ENCODE measurements at places on chromosomes 1 and 21. TPM values are rescaled to one million over a fixed set of nuclear protein-coding genes. Genes with fewer than 3 reads are reported as not detected.

GRCh38 chr1:118947790-118948189 is 40.4 kb downstream of the TBX15 start:
- peak; percentile 84 for DNase-seq

DNA sequence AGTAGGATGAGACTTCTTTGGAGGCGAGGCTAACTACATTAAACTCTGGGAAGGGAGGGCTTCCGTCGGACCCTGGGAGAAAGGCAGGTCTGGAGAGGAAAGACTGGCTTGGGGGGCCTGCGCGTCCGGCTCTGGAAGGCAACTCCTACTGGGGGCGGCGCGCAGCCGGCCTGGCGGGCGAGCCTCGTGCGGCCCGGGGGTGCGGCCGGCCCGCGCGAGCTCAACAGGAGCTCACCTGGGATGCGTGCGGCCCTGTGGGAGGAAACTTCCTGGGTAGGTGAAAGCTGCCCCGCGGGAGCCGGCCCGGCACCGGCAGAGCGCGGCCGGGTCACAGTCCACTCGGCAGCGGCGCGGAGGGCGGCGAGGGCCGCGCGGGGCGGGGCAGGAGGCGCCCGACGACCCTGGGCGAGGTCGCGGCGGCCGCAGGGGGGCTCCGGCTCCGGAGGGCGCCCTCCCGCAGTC is 449 bp downstream of the EPS15 start:
- no peak for DNase-seq

DNA sequence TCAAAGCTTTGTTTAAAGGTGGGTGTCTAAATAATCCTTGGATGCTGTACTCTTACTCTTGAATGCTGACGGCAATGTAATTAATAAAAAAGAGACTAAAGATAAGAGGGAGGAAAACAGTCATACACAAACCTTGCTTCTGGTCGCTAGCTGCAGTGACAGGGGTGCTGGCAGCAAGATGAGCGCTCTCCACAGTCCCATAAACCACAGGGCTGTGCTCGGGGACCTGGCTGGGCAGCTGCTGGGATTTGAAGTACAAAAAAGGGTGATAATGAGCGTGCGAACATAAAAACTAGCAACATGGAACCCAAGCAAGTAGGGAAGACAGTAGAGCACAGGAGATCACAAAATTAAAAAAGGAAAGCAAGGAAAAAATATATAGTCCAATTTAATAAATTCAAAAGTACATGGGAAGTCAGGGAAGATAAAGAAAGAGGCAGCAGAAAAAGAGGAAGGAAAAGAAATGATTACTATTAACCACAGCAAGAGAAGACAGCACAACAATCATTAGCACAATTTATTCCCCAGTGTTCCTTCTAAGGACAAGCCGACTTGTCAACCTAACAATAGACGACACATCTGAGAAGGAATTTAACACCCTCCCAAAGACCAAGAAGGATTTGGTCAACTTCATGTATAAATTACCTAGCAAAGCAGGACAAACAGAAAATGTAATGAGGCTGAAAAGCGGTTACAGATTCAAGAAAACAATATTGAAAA is 162.9 kb upstream of the HP1BP3 start:
- DNase-seq = no peak

- DNase-seq = no peak
Measured at GRCh38 chr1:218643926-218644325, 298.8 kb downstream of the TGFB2 start.

DNA sequence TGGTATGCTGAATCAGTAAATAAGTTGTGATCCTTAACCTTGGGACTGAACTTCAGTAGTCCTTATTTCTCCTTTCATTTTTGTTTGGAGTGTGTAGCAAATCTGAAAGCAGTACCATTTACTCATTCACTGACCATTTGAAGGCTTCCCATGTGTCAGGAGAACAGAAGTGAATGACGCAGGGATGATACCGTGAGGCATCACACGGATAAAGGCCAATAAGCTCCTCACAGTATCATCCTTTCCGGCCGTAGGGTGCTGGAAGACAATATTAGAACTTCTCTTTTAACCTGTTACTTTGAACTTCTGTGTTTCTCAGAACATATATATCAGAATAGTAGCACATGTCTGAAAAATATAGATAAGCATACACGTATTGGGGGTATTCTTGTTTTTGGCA is 21.3 kb downstream of the BACH1 start:
- DNase-seq = no peak

Gene SPRR2F
- total RNA-seq = not detected

Gene METTL13
- total RNA-seq = 43.9 TPM

GRCh38 chr1:234579967-234580366 is 30.0 kb downstream of the IRF2BP2 start:
- DNase-seq = no peak

DNA sequence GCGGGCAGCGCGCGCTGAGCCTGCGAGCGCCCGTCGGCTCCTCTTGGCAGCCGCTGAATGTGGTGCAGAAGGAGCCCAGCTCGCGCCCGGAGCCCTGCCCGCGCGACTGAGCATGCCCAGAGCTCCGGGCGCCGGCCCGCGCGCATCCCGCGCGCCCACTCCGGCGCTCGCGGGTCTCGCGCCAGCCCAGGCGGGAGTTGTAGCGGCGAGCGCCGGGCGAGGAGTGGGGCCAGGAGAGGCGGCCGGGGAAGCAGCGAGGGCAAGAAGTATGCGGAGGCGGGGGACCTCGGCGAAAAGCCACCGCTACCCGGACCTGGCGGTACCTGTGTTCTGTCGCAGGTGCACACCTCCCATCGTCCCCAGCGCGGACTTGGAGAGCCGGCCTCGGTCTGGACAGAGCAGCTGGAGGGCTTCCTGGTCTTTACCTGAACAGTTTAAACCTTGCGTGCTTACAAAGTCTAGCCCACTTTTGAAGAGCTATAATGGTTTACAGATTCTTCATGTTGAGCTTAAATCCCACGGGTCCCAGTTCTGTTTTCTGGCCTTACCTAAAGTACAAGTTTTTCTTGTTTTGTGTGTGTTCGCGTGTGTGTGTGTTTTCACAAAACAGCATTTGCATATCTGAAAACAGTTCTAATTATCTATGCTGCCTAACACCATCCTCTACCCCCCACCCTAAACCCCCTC is at the start of gene DDAH1:
Gene DDAH1 (minus strand): TSS at position 61 of the 687 bp plus-strand sequence. CDS start 114 bp downstream, outside the sequence.
- no peak for DNase-seq

DNA sequence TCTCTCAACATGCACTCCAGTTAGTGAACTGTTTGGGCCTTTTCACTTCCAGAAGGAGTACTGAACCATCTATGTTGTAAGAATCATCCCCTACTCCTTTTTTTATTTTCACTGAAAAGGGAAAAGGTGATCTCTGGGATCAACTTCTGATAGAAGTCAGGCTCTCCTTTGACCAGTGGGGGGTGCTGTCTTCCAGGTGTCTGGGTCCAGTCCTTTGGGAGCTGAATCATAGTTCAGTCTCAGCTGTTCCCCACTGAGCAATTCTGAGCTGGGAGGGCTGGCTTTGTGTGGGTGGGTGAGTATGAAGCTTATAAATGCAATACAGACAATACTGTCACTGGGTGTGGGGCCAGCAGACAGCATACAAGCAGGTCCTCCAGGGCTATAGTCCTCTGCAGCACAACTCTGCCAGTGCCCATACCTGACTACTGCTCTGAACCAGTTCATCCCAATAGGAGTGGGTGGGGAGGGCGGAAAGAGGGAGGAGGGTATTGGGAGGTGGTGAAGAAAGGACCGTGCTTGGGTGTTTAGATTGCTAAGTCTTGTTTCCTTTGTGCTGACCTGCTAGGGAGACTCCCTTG is 12.5 kb upstream of the SARS1 start:
- no peak for DNase-seq

- no peak for DNase-seq
Measured at GRCh38 chr1:68379085-68379478, 70.7 kb downstream of the RPE65 start.

DNA sequence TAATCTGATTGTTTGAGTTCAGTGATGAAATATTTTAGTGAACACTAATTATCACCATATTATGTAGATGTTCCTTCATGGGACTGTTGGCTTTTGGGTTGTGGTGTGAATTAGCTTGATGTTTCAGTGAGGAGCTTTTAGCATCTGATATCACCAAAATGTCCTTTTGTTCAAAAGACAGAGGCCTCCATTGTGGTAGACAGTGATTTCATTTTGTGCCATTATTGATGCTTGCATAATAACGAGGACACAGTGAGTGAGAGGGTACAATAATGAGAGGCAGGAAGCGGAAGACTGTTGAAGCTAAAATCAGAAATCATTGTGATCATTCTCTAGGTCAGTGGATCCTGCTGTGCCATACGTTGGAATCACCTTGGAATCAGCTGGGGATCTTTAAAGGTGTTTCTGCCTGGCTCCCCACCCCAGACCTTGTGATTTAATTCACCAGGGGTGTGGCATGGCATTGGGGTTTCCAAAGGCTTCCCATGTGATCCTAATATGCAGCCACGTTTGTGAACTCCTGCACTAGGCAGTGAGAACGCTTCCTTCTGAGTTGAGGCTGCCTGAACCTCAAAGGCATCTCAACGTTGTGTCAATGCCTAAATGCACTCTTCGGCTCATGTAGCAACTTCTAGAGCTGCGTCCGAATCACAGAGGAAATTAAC is 82.1 kb upstream of the KIF1B start:
- DNase-seq = no peak

Gene PHLDA3
- total RNA-seq = 53.9 TPM

GRCh38 chr1:201708085-201708512 is 120.9 kb upstream of the IPO9 start:
- no peak for DNase-seq

Gene OR2L2
- not detected for total RNA-seq

DNA sequence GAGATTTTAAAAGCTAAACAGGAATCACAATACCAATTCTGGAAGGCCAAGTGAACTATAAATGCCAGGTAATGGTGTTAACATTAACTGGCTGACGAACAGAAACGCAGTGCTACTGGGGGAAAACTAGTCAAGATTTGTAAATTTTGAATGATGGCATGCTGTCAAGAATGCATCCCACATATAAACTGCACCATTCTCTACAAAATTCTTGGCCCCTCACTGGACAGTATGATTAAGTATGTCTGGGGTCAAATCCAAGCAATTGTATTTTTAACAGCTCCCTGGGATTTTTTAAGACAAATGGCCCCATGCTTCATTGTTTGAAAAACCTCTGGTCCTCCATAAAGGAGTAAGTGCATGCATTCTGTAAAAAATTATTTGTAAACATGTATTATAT is 73.2 kb upstream of the COA6 start:
- DNase-seq = no peak

DNA sequence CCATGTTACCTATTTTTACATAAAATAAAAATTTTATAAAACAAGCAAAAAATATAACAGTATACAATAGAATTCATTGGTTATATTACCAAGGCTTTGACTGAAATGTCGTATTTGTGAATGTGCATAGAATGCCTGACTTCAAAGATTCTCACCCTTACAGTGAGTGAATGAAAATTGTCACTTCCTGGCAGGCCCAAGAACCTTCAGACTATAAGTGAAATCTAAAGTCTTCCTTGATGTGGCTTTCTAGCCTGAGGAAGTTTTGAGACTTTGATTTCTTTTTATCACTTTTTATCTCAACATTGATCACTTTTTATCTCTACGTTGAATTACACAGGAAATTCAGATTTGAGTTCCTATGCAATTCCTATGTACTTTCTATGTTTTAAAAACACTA is 104.7 kb upstream of the KIAA0040 start:
- DNase-seq = no peak

Gene TFF2
- not detected for total RNA-seq

- no peak for DNase-seq
Measured at GRCh38 chr1:24051206-24051945, 60.6 kb downstream of the MYOM3 start.

DNA sequence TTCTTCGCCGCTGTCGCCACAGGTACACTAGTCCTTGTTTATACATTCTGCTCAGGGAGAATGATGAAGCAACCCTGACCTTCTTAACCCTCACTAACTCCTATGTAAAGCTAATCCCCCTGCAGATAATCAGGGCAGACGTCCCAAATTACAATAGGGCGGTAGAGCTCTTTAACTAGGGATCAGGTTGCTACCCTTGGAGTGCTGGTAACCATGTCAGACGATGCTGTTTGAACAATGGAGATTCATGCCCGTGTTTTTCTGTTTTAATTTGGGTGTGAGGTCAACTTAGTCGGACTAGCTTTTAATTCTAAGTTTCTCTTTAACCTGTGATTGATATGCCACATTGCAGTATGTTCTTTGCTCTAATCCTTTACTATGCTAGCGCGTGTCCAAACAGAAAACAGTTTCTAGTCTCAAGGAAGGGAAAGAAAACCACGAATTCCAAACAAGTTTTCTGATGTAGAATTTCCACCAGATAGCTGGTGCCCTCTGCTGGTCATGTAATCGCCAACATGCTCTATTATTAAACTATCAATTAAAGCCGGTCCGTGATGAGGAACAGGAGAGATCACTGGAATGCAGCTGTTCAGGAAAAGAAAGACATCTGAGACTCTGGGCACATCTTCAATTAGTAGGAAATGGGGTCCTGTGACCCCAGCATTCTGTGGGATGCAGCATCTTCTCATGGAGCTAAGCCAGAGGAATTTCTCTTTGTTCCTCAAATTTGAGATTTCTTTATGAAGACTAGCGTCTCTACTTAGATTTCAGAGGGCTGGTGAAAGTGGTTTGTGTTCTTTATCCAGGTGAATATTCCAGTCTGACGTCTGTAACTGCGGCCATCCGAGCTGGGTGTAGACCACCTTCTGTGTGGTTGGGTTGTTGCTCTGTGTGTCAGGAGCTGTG is 18.3 kb upstream of the VAMP3 start:
- DNase-seq = no peak

Gene LMOD1
- total RNA-seq = not detected

DNA sequence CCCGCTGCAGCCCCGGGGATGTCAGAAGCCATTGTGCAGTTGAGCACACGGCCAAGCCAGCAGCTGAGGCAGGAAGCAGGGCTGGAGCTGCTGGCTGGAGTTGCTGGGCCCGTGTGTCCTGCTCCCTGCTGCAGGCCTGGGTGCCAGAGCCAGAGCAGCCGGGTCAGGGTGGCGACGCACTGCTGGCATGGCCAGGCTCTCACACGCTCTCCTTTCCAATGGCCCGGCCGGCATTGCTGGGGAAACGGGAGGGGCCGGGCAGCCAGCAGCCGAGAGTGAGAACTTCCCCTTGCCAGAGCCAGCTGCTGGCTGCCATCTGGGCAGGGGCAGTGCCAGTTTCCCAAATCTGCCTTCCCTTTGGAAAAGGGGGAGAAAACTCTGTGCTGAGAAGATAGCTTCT is 82.4 kb upstream of the PROX1 start:
- DNase-seq = no peak

DNA sequence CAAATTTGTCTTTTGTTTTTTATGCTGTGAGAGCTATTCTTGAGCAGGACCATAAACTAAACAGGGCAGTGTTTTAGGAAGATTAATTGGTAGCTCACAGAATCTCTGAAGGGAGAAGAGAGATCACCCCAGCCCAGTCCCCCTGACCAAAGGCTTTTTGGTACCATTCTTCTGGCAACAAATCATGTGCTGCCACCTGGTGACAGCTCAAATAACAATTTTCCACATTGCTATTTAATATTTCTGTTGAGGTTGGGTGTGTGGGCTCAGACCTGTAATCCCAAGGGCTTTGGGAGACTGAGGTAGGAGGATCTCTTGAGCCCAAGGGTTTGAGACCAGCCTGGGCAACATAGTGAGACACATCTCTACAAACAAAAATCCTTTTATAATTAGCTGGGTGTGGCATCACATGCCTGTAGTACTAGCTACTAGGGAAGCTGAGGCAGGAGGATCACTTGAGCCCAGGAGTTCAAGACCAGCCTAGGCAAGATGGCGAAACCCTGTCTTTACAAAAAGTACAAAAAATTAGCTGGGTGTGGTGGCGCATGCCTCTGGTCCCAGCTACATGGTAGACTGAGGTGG is 2.2 kb upstream of the TESK2 start:
- DNase-seq = no peak

Measured in epithelial cell of proximal tubule (primary cell).